Naive thymus-derived CD8-positive, alpha-beta T cell (primary cell): ENCODE measurements at places on chromosomes 12 and 14. TPM values are rescaled to one million over a fixed set of nuclear protein-coding genes. Genes with fewer than 3 reads are reported as not detected.

SLC15A5 gene
- total RNA-seq: not detected

PTGER2 gene
- total RNA-seq: 3.2 TPM

DNA sequence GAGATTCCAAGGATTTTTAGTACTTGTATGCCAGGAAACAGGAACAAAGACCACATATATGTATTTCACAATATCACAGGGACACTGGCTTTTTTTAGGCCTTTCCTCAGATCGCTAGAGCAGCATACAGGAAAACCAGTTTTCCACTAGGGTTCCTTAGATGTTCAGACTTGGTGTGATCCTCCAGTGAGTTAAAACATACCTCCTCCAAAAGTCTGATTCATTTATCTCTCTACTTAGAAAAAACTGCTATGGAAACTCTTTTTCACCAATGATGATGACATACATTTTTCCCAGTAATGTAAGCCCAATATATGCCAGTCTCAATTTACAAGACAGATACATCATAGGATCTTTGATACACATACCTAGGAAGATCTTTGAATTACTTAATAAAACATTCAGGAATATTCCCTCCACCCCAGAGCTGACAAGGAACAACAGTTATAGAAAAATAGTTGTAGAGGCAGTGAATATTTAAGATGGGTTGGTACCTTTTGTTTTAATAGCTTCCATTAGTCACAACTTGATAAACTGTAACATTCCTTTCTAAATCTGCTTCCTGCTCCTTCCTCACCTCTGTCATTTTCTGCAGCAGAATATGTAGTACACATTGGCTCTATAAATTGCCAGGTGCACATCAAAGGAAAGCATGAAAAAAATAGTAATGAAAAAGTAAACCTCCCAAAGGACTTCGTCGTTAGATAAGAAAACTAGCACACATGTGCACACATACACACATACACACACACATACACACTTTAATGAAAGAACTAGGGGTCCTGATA is 27.5 kb downstream of the BCAT1 start:
- DNase-seq: no peak

KRT1 gene
- not detected for total RNA-seq

HOXC12 gene
- total RNA-seq: not detected

DNA sequence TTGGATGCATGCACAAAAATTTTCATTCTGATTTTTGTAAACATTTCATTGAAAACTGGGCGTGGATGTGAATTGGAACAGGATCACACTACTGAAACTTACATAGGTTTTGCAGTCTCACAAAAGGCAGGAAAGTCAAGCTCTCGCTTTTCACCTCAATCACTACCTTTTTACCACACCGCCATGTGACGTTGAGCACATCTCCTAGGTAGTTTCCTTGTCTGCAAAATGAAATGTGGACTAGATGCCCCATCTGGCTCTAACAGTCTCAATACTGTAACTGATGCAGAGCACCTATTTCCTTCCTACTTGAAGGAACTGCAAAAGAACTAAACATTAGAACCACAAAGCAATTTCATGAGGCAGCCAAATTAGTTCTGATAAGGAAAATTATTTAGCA is 4.4 kb upstream of the YY1 start:
- DNase-seq: no peak

DNA sequence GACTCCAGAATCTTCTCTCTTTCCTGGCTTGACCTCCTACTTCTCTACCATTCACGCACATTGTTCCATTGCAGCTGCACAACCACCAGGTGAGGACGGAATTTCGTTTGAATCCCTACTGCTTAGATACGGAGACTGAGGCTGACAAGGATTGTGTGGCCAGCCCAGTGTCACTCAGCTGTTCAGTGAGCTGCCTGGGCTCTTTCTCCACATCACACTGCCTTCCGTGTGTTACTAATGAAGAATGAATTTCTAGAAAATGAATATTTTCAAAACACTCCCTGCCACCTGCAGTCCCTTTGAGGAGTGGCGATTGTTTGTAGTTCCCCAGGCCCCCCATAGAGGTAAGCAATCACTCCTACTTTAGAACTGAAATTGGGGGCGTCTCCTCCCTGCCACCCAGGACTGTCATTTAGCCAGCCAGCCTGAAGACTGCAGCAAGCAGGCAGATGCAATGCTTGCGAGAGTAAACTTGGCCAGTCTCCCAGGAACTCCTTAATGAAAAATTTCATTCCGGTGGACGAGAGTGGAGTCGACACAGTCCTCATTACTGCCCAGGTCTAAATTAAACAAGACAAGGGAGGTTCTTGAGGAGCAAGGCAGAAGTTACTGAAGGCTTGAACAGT is 239.7 kb downstream of the SLC41A2 start:
- no peak for DNase-seq

DNA sequence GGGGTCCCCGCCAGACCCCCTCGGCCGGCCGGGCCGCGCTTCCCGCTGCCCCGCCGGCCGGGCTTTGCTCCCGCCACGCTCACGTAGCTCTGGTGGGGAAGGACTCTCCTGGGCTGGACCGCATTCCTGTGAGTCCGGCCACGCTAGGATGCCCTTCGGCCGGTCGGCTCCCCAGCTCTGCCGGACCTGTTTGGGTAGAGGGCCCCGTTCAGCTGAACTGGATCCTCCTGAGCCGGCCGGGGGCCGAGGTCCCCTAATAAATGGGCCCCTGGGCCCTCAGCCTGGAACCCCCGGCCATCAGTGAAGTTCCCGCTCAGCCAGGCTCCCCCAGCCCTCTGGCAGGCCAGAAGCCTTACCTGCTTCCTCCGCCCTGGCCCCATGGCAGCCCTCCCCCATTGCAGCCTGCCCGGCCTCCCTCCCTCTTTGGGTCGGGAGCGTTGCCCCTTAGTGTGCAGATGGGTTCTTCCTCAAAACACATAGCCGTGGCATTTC is 593 bp downstream of the UNC119B start:
- no peak for DNase-seq

DNA sequence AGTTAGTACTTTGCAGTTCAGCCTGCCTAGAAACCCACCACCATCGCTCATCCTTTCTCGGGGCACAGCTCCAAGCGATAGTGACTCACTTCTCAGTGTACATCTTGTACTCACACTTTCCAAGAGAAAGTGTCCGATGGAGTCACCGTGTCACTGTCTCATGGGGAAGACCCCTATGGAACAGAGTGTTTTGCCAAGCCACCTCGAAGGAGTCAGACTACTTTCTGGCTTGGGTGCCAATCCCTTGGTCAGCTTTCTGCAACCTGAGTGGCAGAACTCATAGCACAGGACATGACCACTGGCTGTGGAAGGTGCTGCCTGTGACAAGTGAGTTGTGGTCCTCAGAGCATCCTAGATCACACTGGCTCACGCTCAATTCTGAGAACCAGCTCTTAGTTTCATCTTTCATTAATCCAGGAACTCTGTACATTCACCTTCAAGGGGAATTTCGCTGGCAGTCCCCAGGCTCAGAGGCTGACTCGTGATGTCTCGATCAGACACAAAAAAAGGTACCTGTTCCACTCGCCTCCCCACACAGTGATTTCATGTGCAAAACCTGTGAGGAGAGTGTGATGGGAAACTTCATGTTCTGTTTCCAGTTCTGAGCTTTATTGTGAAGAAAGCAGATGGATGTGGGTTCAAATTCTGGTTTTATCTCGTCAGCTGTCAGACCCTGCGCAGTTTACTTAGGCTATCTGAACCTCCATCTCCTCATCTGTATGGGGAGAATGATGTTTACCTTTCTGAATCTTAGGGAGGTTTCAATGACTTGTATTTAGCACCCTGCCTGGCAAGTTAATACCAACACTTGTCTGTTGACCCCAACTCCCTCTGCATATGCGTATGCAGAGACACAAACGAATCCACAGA is 127.3 kb upstream of the CCND2 start:
- DNase-seq: no peak

DNA sequence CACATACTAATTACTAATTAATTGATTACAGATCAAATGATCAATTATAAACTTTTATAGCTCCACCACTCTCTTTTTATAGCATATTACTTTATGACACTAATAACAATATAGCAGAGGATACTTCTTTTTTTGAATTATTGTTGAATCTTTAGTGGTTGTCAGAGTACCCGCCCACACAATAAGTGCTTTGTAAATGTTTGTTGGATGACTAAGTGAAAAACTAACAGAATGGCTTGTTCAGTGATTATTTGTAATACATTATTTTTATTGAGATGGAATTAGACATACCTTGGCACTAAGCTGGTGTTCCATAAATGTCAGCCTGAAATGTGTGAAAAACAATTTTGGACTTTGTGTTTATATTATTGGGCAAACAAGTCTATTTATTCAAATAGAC is 670.5 kb upstream of the ATXN7L3B start:
- no peak for DNase-seq

RAD9B gene
- 2.7 TPM for total RNA-seq

DNA sequence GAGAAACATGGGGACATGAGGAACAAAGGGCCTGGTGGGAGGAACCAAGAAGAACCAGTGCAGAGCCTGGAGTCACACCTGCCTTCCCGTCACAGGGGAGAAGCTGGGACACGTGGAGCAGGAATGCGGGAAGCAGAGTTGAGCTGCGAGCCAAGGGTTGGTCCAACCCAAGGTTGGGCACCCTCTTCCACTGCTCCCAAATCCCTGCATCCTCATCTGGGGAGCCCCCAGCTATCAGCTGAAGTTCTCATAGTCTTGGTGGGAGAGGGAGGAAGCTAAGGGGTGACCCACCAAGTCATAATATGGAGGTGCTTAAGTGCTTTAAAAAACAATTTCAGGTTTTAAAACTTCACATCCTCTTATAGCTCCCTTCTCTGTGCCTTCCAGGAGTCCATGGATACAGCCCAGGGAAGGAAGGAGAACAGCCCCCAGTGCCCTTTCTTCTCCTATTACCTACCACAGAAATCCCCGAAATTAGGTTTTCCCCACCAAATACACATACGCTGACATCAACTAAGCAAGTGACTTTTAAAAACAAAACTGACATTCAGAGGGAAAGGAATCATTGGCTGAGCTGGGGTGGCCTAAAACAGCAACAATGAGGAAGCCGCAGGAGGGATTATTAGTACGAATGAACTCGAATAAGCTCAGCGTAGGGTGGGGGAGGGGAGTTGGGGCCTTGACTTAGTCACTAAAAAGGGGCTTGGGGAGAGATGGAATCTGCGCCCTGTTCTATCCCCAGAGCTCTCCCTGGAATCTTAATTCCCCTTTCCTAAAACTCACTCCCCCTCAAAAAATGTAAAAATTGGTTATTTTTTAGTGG is 4.5 kb downstream of the MYL6 start:
- no peak for DNase-seq

DNA sequence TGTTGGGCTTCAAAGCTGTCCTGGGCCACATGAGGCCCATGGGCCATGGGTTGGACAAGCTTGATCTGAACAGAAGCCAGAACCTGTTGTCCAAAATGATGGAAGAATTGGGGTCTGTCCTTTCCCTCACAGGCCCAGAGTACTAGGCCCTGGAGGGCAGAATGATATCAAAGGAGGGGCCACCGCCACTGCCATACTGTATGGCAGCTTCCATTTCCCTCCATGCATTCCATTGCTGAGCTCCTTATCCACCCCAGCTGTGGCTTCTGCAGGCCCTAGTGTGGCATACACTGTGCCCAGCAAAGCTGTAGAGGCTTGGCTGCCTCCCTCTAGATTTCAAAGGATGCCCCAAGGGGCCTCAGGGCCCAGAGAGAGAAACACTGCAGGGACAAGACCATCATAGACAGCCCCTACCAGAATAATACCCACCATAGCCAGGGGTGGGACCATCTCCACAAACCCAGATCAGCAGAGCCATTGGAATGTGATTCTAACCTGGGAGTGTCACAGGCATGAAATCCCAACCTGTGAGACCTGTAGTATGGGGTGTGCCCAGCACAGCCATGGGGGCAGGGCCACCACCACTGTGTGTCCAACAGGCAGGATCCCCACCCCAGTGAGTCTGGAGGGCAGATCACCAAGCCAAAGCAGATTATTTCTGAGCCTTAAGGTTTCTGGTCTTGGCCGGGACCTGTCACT is 61.4 kb upstream of the BEGAIN start:
- no peak for DNase-seq

DNA sequence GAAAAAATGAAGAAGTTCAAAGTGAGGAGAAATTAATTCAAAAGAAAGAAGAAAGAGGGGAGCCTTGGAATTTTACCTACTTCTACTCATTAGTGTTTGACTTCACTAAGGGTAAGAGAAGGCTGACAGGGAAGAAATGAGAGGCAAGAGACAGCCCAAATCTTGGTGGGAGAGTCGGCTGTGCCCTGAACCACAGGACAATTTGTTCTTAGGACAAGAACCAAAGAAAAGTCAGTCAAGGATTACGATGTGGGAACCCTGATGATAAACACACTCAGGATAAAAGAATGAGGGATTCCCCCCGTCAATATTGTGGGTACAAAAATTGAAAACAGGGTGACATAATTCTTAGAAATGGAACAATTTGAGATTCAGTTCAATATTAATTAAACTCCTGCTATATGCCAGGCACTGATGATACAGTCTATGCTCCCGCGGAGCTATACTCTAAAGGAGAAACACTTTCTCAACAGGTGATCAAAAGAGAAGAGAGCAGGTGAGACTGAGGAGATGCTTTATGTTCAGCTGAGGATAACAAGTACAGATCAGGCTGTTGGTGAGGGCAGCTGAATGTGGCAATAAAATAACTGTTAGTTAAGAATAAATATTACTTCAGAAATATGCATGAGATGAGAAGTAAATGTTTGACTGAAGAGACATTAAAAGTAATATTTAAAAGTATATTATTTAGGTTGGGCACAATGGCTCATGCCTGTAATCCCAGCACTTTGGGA is 175.4 kb downstream of the SLC25A21 start:
- no peak for DNase-seq

DNA sequence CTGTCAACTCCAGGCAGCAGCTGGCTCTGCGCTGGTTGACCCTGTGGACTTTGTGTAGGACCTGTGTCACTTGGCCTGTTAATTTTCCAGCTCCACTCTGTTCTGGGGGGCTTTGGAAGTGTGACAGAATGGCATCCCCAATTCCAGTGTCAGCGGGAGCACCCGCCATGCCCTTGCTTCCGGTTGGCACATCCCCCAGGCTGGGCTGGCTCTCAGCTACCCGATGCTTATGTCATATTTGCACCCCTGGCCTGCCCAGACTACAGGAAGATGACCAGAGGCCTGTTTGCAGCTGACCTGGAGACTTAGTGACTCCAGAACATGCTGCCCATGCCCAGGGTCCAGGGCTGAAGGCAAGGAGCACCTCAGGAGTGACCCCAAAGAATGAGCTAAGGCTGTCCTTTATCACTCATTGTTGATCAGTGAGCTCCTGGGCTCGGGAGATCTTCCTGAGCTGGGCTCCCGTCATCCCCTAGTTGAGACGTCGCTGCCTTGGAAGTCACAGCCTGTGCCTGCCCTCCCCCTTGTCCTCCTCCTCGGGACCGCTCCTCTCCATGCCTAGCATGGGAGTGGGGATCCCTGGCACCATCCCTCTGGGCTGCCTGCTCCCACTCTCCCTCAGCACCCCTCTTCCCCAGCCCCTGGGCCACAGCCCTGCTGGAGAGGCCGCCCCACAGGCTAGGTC is 163.4 kb upstream of the RTL1 start:
- DNase-seq: no peak

PLCZ1 gene
- total RNA-seq: not detected

DNA sequence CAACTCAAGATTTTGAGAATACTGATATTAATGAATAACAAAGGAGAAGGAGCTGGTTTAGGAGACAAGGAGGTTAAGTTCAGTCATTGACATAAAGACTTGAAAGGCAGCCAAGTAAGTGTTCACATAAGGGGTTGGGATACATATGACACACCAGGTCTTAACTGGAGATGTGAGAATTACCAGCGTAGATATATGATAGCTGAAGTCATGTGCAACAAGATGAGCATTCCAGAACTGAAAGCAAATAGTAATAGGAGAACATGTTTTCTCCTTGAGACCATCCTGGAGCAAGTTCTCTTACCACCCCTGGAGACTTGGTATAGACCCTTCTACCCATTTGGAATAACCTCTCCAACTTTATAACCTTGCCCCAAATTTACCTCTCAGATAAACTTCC is 43.3 kb upstream of the NPFF start:
- DNase-seq: no peak

- DNase-seq: no peak
Observed at GRCh38 chr12:113926788-113927187, 39.3 kb downstream of the RBM19 start.
